CD8-positive, alpha-beta memory T cell (primary cell): ENCODE measurements at places on chromosomes 7 and 10. TPM values are rescaled to one million over a fixed set of nuclear protein-coding genes. Genes with fewer than 3 reads are reported as not detected.

Gene FLNC
- total RNA-seq, result not detected

Gene GJD4
- not detected for total RNA-seq

Gene ZMIZ2
- total RNA-seq, result 122 TPM

Gene ATOH7
- not detected for total RNA-seq

Gene OPN4
- not detected for total RNA-seq

Gene NPFFR1
- total RNA-seq, result not detected
